ENCODE measurements at places on chromosomes 1 and 21.

GRCh38 chr1:200035397-200035955, 8.0 kb downstream of the NR5A2 start:
- DNase-seq, result no peak

DNA sequence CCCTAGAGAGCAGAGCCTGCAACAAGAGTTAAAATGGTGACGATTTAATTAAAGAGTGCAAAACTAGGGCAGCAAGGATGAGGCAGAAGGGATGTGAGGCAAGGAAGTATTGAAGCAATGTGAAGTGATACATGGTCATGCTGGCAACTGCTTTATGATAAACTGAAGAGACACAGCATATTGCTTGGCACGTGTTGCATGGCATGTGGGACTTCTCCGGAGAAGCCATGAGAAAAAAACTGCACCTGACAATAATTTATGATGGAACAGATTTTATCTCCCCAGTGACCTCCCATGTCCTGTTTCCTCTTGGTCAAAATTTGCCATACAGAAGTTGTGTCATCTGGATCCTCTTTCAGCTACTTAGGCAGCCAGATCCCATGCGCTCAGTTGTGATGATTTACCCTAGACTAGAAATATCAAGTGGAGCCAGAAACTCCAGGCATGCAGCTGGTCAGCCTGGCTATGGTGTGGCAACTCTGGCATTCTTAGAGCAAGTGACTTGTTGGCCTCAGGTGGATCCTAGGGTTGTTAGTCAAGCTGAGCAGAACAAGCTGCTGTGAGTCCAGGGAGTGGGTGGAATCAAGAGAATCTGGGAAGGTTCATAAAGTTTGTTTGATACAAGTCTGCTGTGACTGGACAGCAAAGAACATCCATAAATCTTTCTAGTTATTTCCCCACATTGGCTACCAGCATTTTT, 611.4 kb upstream of the USP24 start:
- no peak for DNase-seq

- DNase-seq, result no peak
These were observed 17.5 kb upstream of the KAZN start for GRCh38 chr1:14580986-14581385.

- no peak for DNase-seq
These were observed 75.5 kb downstream of the ASTN1 start for GRCh38 chr1:177088966-177089365.

- DNase-seq, result no peak
These were observed 30.2 kb downstream of the EVI5 start for GRCh38 chr1:92754719-92755050.

GRCh38 chr1:15305468-15305770, 58.4 kb downstream of the FHAD1 start:
- DNase-seq, result no peak

- no peak for DNase-seq
These were observed 42.6 kb downstream of the C1orf198 start for GRCh38 chr1:230825761-230826160.

- DNase-seq, result no peak
These were observed 674 bp downstream of the PPFIA4 start for GRCh38 chr1:203026666-203027663.

DNA sequence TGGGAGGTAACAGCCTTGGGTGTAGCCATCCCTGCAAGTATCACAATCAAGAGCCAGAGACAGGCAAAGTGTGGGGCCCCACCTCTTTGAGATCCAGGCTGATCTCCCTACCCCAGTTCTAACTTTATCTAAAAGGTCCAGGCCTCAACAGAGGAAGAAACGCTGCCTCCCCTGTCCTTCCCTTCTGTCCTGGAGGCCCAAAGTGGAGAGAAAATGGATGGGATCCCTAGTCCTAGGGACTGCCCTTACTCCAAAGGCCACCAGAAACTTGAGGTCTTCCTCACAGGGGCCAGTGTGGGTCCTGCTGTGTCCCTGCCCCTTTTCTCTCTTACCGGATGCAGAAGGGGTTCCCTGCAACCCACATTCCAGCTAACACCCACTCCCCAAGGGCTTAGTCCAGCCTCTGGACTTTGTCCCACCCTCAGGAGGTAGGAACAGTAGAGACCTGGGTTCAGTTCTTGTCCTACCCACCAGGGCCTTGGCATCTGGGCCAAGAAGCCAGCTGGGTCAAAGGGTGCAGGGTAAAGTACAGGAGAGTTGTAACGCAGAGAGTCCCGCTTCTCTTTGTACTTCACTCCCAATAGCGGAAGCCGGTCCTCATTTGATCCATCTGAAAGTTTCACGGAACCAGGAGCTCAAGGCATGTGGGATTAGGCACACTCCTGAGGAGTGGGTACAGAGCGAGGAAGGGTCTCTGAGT, 1.9 kb downstream of the HDGF start:
- no peak for DNase-seq

DNA sequence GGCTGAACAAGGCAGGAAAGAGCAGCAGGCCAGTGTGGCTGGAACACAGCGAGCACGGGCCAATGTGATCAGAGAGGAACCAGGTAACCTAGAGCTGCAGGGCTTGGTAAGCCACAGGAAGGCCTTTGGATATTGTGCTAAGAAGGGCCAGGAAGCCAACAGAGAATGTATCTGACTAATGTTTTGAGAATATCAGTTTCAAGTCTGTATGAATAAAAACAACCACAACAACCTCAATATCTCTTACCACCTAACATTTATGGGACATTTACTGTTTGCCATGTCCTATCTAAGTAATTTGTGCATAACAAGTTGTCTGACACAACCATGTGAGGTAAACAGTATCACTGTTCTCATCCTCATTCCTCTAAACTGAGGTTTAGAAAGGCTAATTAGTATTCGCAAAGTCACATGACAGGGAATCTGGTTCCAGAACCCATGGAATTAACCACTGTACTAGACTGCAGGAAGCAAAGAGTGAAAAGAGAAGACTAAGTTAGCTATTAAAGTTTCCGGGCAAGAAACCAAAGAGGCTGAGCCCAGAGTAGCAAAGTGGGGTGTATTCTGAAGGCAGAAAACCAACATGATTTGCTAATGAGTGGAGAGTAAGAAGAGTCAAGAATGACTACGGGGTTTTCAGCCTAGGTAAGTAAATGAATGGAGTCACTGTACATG, 38.9 kb downstream of the SPRTN start:
- DNase-seq, result no peak

DNA sequence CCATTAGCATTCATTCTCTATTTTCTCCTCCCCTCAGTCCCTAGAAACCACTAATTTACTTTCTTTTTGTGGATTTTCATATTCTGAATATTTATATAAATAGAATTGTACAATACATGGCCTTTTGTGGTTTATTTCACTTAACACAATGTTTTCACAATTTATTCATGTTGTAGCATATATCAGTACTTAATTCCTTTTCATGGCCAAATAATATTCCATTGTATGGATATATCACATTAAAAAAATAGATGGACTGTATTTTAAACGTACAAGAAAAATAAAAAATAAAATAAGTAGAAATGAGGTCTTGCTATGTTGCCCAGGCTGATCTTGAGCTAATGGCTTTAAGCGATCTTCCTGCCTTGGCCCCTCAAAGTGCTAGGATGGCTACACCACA, 25.0 kb downstream of the SCP2 start:
- DNase-seq, result no peak

GRCh38 chr1:74596717-74597116, 76.9 kb downstream of the ERICH3 start:
- no peak for DNase-seq

DNA sequence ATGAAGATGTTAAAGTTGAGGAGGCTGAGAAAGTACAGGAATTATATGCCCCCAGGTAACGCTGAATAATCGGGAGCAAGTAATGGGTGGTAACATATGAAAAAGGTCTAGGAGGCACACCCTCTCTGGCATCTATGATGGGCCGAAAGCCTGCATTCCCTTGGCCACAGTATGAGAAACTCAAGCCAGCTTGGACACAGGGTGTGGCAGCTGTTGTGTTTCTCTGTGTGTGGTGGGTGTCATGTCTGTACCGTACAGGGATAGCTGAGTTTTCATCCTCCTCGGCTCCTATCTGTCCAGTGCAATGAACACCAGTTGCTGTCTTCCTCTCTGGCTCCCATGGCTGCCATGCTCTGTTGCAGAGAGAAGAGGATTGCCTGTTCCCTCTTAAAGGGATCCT, 32.9 kb downstream of the NBPF3 start:
- DNase-seq, result no peak

DNA sequence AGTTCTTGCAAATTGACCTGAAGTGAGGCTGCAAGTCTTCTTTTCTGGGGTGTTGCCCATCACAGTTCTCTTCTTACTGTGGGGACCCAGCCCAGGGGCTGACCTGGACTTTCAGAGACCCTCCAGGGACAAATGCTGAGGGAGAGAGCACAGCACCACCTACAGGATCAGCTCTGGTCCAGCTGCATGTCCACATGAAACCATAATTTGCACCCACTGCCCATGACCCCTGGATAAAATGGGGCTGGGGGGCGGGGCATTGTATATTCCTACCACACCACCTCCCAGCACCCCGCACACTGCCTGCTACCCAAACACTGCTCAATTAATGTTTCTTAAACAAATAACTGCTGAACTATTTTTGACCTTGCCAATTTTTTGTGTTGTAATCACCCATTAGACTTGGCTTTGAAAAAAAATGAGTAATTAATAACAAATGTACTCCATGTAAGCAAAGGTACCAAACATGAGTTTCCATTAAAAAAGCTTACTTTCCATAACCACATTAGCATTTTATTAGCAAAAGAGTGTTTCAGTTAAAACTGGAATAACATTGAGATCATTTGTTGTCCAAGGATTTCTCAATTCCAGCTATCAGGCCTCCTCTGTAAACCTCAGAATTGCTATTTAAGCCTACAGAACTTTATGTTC, 168.0 kb upstream of the RAB4A start:
- no peak for DNase-seq

GRCh38 chr1:221829327-221830015, 87.6 kb upstream of the DUSP10 start:
- DNase-seq, result no peak

DNA sequence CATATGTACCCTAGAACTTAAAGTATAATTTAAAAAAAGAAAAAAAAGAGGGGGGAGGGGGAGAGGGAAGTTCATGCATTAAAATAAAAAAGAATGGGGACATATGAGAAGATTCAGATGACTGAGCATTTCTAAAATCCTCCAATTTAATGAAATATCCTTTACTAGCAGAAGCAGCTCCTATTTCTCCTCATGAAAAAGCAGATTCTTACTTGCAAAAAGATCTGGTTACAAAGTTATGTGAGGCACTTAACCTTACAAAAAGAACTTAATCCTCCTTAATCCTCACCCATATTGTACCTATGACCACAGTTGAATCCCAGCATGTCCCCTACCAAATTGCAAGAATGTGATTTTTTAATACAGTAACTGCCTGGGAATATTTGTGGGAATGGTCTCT, 298.5 kb downstream of the SRGAP2C start:
- no peak for DNase-seq

GRCh38 chr1:212791261-212791675, 309 bp downstream of the NSL1 start:
- no peak for DNase-seq

DNA sequence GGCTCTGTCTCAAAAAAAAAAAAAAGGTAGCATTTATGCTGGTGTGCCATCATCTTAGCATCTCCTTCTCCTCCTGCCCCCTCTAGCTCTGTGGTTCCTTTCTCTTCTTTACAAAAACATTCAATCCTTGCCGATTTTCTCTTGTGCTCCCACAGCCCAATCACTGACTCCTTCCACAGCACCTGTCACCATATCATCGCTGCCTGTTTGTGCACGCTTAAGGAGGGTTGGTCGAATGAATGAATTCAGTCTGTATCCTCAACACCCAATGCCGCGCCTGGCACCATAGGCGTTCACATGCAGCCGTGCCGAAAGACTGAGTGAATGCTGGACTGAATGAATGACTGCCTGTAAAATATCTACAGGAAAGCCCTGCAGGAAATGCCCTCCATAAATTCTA, 7.9 kb downstream of the RNU5D-1 start:
- DNase-seq, result no peak

GRCh38 chr1:56202796-56203492, 376.4 kb downstream of the PLPP3 start:
- no peak for DNase-seq

DNA sequence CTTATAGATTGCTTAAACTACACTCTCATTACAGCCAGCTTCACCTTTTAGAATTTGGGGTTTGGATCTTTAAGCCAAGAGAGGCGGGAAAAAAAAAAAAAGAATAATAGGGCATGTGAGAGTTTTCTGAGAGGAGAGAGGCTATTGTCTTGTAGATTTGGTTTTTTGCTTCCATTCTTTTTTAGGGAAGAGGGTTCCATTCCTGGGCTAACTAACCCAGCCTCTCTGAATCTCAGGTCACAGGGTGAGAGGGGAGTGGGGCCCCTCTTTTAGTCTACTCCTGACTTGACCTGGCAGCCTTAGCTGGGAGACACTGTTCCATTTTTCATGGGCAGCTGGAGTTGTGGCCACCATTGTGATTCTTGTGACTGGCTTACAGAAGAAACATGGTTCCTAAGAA, 24.2 kb downstream of the PBX1 start:
- no peak for DNase-seq

GRCh38 chr1:13780780-13781179, 80.8 kb downstream of the PRDM2 start:
- DNase-seq, result no peak

DNA sequence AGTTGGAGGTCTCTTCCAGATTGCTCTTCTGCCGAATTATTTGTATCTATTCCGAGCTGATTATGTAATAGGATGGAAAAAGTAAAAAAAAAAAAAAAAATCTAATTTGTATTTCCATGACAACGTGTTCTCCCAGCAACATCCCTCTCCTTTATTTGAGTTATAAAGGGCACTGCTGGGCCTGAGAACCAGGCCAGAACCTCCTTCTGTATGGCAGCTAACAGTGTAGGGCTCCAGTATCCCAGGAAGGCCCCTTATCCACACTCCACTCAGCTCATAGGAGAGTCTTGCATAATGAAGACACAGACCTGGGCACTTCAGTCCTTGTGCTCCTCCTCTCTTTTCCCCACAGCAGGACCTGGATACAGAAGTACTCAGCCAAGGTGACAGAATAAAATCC, 3.7 kb upstream of the IPO9 start:
- no peak for DNase-seq

DNA sequence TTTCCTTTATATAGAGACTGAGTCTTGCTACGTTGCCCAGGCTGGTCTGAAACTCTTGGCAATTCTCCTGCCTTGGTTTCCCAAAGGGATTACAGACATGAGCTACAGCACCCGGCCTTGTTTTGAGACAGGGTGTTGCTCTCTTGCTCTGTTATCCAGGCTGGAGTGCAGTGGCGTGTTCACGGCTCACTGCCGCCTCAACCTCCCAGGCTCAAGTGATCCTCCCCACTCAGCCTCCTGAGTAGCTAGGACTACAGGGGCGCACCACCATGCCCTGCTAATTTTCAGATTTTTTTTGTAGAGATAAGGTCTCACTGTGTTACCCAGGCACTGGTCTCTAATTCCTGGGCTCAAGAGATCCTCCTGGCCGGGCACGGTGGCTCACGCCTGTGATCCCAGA, 14.8 kb downstream of the LCK start:
- no peak for DNase-seq

All from breast epithelium (tissue), 4 donors.